Esophagus squamous epithelium (tissue), 5 donors: ENCODE measurements at places on chromosomes 12 and 14.

DNA sequence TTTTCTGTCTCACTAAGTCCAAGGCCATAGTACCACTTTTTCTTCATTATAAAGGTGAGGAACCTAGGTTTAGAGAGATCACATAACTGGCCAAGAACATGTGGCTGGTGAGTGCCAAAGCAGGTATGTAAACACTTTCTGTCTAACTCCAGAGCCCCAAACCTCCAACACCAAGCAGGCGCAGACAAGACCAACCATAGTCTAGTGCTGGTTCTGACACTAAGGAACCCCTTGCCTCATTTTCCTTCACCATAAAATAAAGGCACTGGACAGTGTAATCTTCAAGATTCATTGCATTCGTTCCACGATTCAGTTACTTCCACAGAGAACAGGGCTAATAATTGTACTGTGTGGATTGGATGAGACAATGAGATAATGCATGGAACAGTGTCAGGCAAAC is 71.0 kb downstream of the NPAS3 start:
- no peak for DNase-seq

DNA sequence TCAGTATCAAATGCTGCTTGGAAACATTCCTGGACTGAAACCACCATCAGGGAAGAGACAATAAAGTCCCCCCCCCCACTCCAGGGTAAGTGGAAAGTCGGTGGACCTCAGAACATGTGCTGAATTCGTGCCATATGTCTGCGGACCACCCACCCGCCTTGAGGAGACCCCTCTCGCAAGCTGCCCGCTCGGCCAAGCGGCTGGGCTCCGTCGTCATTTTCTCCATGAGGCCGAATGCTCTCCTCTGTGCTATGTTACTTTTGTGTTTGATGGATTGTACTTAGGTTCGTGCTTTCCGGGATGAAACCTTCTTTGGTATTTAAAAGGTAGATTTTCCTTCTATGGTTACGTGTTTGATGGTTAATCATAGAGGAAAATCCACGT is 136.2 kb upstream of the RTL1 start:
- DNase-seq = no peak

DNA sequence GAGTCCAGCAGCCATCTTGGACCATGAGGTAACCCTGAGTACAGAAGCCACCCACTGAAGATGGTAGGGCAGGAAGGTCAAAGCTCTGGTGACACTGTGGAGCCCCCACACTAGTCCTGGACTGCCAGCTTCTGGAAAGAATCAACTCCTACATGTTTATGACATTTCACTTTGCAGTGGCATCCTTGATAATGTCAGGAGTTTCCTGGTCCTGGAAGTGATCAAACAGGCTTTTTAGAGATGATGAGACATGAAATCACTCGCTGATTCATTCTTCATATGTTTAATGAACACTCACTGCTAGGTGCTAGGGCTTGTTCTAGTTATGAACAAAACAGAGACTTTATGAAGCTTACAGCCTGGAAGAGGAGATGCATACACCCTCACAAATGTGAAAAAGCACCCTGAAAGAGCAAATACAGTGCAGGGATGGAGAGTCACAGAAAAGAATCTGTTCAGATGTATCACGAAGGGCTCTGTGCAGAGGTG is 15.8 kb upstream of the HNF1A start:
- DNase-seq = no peak

DNA sequence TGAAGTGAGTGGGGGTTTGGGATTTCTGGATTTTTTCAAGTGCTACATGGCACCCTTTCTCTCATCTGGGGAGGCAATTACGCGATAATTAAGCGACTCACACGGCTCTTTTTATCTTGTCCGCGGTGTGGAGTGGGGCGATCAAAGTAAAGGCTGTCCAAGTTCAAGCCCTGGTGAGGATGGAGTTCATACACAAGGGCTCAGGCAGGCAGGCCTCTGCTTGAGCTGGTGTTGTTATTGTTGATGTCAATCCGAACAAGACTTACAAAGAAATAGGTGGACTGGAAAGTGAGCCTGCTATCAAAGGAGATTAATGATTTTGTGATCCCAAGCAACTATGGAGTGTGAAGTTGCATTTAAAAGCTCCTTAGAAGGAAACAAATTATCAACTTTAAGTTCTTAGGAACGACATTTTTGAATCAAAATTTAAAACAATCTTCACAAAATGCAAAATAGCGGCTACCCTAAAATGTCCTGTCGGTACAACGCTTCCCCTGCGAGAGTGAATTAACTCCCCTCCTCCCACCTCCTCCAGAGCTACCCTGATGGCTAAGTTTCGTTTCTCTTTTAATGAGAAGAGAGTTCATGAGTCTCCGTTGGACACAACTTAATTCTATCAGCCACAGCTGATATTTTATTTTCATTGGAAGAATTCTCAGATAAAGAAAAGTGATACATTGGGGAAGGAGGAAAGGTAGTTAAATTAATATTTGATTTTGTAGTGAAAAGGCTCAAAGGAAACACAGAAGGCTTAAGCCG is 5.9 kb downstream of the FOXA1 start:
- no peak for DNase-seq

GRCh38 chr12:104507672-104508071 is 50.9 kb downstream of the CHST11 start:
- no peak for DNase-seq

- no peak for DNase-seq
These were observed 742 bp downstream of the SPSB2 start for GRCh38 chr12:6872073-6873048.

GRCh38 chr14:21923820-21924219 is 250.2 kb upstream of the OR4E1 start:
- DNase-seq = no peak

DNA sequence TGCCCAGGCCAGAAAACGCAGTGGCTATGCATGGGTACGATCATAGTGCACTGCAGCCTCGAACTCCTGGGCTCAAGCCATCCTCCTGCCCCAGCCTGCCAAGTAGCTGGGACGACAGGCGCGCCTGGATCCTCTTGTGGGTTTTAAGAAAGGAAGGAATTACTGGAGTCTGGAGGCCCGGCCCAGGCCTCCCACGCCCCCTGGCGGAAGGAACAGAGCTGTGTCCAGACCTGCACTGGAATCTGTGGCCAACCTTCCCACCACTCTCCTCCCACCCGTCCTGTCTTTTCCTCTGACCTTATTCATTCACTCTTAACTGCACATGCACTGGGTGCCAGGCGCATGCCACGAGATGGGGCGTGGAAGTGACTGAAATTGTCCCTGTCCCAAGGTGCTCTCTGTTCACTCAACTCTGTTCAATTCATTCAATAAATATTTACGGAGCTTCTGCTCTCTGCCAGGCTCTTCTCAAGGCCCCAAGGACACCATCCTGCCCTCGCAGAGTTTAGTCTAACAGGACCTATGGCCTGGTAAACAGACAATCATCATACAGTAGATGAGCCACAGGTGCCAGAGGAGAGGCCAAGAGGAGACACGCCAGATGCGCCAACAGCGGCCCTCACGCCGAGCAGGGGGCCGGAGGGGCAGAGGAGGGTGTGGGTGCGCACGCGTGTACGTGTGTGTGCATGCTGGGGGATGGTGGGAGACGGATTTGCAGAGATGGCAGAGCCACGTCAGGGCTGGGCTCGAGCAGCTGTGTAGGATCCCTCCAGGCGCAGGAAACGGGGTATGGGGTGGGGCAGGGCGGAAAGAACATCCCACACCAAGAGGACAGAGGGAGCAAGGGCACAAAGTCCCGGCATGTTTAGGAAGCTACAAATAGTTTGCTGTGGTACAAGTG is 13.7 kb upstream of the TMEM106C start:
- no peak for DNase-seq

- DNase-seq = no peak
These were observed 170.0 kb upstream of the RMST start for GRCh38 chr12:97292588-97292987.

DNA sequence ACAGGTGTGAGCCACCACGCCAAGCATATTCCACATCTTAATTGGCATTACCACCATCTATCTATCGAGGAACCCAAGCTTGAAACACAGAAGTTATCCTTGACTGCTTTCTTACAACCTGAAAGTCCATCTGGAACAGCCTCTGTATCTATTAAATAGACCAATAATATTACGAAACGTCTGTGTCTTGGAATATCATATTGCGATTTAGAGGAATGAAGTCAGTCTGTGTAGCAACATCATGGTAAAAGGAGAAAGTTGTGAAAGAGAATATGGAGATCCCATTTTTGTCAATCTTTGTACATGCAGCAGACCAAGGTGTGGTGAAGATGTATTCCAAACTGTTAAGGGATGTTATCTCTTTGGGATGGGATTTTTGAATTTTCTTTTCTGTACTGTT is 25.8 kb upstream of the MAX start:
- no peak for DNase-seq

- no peak for DNase-seq
These were observed 165.8 kb downstream of the KSR2 start for GRCh38 chr12:117803001-117803400.

DNA sequence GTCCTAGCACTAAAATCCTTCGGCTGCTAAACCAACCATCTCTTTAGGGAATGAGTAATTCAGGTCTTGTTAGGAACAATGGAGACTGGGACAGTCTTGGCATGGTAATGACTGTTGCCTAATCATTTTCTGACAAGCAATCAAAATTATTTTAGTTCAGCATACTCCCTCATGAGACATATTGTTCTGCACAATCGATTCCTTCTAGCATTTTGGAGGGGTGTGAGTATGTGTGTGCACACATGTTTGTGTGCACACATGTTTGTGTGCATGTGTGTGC is 2.1 kb upstream of the KRT1 start:
- DNase-seq = no peak

- no peak for DNase-seq
These were observed 285.9 kb downstream of the BMP4 start for GRCh38 chr14:53670701-53671100.

DNA sequence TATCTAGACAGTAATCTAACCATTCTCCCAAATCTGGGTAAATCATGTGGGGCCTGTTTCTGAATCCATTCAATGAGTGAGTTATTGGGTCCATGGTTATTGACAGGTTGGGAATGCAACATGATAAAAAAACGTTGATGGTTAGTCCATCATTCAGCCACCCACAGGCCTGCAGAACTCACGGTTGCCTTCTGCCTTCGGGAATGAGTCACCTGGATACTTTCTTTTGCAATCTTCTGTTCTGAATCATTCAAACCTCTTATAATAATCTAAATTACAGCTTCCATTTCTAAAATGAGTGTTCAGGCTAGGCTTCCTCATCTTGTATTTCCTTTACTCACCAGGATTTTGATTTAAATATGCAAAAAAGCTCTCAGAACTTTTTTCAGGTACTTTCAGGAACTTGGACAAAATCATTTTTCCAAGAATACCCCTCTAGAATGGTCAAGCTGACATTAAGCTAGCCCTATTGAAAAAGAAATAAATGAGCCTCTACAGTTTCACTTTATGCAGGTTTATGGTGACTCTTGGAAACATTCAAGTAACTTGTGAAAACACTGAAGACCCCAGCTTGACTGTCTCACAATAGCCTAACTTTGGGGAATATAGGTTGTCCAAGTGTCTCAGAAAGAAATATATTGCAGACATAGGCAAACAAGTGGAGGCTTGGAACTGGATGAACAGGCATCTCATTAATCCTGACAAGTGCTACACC is 94.4 kb downstream of the KCNK10 start:
- no peak for DNase-seq

DNA sequence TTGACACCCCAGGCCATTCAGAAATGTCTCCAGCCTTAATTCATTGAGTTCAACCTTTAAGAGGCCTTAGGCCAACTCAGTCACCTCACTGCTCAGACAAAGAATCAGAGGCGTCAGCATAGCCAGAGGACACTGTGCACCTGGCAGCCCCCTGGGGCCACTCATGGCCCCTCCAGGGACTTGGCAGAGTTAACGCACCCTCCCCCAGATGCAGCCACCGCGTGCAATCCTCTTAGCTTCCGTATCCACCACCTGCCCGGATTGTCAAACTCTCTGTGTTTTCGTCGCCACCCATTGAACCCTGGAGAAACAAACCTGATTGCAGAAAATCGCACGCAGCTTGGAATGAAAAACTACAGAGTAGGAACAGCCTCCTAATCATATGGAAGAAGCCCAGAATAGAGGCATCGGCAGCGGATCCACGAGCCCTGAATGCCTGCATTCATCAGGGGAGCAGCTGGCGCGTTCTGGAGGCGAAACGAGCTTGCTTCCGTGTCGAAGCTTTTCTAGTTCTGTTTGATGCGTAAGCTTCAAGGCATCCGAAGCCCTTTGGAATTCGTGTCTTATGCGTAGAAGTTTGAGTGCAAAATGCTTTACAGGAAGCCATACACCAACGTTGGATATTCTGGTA is 22.4 kb downstream of the BRI3BP start:
- DNase-seq = no peak

DNA sequence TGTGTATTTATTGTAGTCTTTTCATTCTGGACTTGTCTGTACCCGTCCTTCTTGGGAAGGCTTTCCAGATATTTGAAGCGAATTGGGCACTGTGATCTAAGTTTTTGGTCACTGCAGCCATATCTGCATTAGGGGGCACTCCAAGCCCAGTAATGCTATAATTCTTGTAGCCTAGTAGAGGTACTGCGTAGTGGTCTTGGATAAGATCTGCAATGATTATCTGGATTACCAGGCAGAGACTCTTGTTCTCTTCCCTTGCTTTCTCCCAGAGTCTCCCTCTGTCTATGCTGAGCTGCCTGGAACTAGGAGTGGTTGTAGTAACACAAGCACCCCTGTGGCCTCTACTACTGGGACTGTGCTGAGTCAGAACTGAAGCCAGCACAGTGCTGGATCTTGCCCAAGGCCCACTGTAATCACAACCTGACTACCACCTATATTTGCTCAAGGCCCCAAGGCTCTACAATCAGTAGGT is 30.0 kb downstream of the SLC38A2 start:
- DNase-seq = no peak

GRCh38 chr12:79063258-79063657 is 198.7 kb downstream of the SYT1 start:
- no peak for DNase-seq

DNA sequence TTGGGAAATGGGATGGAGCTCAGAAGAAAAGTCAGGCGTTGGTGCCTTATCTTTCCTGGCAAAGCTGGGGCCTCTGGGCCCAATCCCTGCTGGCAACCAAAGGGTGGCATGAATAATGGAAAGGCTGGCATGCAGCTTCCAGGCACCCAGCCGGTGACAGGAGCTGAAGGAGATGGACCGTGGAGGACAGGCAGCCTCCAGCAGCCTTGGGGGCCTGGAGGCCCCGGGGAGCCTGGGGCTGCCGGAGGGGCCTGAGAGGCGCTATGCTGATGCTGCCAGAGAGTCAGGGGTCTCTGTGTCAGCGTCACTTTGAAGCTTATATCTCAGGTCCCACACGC is 38.2 kb upstream of the EML1 start:
- DNase-seq = no peak

- DNase-seq = no peak
These were observed 336.0 kb downstream of the CEP128 start for GRCh38 chr14:80605536-80605935.

DNA sequence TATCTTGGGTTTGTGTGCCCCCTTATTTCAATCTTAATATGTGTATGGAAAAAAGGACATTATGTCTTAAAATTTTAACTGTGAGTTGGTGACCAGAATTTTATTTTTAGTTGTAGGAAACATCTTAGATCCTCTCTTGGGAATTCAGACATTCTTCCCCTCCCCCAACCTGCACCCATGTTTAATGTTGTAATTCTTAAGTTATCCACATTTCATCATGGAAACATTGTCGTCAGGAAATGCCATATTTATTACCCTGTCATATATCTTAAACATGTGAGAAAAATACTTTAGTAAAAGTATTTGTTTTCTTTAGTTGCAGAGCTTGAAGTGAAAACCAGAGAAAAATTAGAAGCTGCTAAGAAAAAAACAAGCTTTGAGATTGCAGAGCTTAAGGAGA is 30.3 kb downstream of the YEATS4 start:
- DNase-seq = no peak
